ENCODE measurements at places on chromosomes 2 and 18.

DNA sequence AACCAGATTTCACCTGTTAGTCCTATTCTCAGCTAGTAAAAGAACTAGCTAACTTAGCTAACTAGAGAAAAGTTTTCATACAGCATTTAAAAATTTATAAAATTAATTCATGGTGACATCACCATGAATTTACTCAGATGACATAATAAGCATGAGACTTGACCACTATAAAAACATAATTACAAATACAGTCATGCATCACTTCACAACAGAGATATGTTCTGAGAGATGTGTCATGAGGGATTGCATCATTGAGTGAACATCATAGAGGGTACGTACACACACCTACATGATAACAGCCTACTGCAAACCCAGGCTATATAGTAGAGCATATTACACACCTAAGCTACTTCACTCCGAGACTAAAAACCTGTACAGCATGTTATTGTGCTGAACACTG lies 481.3 kb upstream of the CHAC2 start:
- peak; percentile 62 for DNase-seq

GRCh38 chr2:124538549-124538948 lies 513.5 kb downstream of the CNTNAP5 start:
- no peak for DNase-seq

DNA sequence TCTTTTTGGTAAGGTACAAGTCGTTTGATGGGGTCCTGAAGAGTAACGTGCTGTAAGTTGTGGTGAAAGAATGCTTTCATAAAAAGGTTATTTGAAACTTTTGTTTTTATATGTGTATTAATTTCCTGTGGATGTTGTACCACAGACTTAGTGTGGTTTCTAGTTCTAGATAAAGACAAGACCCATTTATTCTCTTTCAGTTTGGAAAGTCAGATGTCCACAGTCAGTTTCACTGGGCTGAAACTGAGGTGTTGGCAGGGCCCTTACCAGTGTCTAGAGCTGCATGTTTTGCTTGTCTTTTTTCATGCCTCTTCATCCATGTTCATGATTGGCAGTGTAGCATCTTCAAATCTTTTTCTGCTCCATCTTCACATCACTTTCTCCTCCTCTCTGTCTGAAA lies 22.1 kb upstream of the DOCK10 start:
- no peak for DNase-seq

GRCh38 chr2:117481608-117482007 lies 332.9 kb upstream of the DDX18 start:
- no peak for DNase-seq

- DNase-seq: no peak
These were observed 59.8 kb upstream of the LYPD6B start for GRCh38 chr2:148978706-148979105.

- DNase-seq: peak; percentile 77
These were observed at the start of gene FIGN for GRCh38 chr2:163735685-163736432. Gene FIGN, minus strand, starts transcription at chr2:163736008. Its CDS starts 1,081 bp downstream, at chr2:163734927.

- DNase-seq: peak; percentile 46
These were observed 281.3 kb downstream of the ZNF804A start for GRCh38 chr2:184879671-184880070.

DNA sequence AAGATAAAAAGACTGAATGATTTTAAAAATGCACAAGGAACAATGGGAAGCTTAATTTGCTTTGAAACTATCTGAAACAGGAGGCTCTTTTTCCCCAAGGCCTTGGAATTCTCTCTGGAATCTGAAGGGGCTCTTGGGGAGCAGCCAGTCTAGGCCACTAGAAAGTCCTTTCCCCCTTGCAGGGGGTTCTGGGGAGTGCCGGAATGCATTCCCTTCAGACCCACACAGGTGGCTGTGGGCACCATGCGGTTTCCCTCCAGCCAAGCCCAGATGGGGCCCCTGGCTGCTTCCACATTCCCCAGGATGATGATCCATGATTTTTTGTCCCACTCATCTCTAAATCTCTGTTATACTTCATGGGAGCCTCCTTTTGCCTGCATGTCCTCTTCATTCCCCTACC lies 10.7 kb downstream of the GPR45 start:
- no peak for DNase-seq

DNA sequence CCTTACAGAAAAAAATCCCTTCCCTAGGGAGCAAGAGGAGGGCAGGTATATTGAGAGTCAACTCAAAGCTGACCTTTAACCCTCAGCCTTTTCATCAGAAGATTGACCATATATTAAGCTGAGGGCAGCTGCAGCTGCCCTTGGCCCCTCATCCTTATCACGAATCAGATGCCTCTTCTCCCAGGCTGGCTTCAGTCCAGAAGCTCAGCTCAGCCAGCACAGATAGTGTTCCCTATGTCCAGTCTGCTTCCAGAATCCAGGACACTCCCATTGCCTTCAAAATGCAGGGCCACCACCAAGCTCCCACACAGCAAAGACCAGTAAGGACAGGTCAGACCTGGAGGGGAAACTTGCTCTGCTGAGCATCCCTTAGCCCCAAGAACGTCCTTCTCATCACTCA lies 146.1 kb downstream of the BCL11A start:
- DNase-seq: no peak

DNA sequence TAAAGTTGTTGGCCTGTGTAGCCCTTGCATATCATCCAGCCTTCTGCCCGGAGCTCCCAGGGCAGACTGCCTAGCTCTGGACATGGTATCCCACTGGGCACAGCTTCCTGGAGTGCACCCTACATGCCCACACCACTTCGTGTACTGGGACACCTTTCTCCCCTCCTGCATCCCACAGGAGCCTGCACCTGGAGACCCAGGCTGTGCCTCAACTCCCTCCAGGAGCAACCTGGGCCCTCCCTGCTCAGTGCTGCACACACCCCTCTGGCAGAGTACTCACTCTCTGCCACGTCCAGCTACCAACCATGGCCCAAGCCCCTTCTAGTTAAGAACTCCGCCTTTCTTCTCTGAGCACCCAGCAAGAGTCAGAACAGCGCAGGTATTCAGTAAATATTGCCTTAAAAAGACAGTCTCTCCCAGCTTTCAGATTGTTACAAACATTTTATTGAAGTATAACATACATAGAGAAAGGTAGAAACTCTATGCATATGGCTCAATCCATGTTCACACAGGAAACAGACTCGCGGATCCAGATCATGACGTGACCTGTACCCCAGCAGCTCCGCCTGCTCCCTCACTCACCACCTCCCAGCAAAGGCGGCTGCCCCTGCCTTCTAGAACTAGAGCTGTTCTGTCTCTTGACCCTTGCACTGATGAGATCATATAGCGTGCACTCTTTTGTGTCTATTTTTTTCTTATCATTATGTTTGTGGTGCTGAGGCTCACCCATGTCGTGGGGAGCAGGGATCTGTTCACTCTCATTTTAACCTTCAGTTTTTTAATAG lies 98.4 kb upstream of the MYCN start:
- no peak for DNase-seq

DNA sequence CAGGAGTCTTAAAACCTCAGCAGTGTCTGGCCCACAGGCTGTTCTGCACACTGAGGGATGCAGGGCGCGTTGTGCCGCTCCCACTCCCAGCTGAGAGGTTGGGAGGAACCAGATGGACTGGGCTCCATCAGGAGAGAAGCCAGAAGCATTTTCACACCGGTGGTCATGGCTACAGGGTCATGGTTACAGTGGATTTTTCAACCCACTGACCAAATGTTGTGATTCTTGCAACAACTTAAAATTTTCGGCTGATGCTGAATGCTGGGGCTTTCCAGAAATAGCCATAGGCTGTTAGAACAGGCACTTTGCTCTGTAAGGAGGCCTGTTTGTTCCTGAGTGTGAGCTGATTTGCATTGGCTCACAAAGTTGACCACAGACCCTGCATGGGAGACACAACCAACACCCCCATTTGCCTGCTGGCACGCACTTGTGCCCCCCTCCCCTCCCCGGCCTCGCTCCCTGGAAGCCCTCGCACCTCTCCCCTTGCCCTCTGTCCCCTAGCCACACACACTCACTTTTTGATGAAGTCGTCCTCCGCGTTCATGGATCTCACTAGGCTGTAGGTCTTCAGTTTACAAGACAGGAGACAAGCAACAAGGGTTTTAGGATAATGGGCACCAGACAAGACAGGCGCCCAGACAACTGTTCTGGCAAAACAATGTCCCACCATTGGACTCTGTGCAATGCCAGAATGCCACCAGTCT lies 3.4 kb downstream of the LPIN1 start:
- DNase-seq: no peak

DNA sequence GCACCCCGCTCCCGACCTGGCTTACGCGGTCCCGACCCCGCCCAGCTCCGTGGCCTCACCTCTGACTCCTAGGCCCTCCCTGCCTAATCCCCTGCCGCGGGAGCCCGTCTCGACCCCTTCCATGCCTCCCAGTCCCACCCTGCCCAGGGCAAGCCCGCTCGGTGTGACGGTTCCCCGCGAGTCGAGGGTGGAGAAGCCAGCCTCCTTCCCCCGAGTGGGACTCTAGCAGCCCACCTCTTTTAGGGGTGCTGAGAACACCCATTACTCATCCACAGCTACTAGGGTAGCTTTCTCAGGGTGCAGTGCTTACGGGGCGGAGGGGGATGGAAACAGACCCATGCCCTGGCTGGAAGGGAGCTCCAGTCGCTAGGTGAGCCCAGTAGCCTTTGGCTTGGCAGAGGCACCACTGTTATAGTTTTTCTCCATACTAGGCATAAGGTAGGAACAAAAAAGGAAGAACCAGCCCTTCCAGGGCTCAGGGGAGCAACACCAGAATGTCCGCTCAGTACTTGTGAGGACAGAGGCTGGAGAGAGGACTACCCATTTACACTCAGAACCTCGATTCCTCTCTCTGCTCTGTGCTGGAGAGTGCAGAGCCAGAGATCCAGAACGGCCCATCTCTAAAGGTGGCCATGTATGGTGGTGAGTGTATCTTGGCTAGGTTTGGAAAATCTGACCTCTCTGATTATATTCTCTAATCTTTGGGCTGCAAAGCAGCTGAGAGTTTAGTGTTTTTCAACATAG lies 606 bp downstream of the AGBL5 start:
- no peak for DNase-seq

GRCh38 chr2:26712486-26713465 lies 20.3 kb downstream of the KCNK3 start:
- no peak for DNase-seq

- DNase-seq: no peak
These were observed 209.5 kb downstream of the UBE2E3 start for GRCh38 chr2:181189951-181190350.

DNA sequence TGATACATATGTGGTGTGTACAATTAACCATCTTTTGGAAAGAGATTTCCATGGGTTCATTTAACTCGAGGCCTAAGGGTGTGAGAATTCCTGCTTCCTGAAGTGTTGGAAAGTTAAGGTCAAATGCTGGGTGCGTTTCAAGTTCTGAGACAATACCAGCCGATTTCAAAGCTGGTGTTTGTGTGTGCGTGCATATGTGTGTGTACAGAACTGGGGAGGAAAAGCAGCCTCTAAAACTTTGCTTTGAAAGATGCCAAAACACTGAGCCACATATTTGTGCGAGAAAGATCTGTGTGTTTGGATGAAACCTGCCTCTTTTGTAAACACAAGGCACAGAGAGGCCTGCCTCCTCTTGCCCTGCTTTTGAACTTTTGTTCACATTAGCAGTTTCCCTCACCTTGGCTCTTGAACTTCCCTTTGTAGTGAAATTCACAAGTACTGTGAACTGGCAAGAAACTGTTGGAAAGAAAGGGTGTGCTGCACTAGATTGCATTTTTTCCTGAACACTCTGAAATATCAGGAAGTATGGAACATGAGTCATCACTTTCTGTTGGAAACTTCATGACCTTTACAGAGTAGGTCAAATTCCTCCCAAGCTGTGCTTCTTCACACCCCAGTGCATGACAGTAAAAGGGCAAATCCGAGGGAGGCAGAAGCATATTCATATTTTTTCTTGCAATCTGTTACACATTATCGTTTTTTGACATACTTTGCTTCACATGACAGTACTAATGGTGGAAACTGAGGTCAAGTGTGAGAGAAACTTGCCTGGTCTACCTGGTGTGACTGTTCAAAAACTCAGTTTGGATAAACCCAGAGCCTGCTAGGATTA lies 20.0 kb upstream of the CAVIN2 start:
- DNase-seq: peak; percentile 97

DNA sequence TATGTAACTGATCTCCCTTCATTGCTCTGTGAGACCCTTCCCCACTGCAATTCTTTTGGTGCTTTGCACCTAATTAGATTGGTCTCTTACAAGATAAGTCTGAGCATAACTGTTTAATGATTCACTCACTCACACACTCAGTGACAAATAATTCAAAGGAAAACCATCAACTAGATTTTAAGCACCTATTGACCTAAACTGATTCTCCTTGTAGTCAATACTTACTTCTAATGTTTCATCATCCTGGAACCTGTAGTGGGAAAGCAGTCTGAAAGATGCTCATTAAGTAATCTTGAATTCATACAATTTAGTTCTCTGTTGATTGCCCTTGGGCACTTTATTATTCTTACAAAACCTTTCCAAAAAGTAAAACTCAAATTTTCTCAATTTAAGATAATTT lies 74.3 kb upstream of the COL5A2 start:
- peak; percentile 75 for DNase-seq

- no peak for DNase-seq
These were observed 140.4 kb upstream of the MMADHC start for GRCh38 chr2:149727927-149728326.

GRCh38 chr2:41768310-41768709 lies 279.5 kb upstream of the PKDCC start:
- DNase-seq: no peak

- no peak for DNase-seq
These were observed 113.7 kb downstream of the SPTBN1 start for GRCh38 chr2:54569745-54570301.

GRCh38 chr18:31666055-31666454 lies 18.3 kb downstream of the B4GALT6 start:
- DNase-seq: no peak

GRCh38 chr2:167890739-167891138 lies 356.7 kb downstream of the STK39 start:
- DNase-seq: no peak

DNA sequence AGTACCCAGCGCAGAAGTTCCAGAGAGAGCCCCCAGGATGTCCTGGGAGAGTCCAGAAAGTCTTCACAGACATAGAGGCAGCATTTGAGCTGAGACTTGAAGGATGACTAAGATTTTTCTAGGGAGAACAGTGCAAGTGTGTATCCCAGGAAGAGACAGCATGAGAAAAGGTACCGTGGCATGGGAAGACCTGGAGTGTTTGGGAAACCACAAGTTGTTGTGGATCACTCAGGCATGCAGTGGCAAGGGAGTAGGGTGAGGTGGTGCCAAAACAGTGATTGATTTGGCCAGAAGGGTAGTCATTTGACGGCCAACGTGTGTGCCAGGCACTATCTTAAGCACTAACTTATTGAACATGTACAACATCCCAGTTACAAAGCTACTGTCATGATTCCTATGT lies 24.5 kb upstream of the KCNK3 start:
- DNase-seq: no peak

Data from ELR (cell line).